ENCODE measurements at places on chromosomes 6 and 20. TPM values are rescaled to one million over a fixed set of nuclear protein-coding genes. Genes with fewer than 3 reads are reported as not detected.

The ARMH2 gene
- total RNA-seq, result 0.68 TPM

The LST1 gene
- 127 TPM for total RNA-seq

- no peak overlapping the region for H3K4me3 ChIP-seq
- no peak overlapping the region for H3K27ac ChIP-seq
- no peaks in the 10 kb centered on the region for H3K27me3 ChIP-seq
- no peak for DNase-seq
- H3K4me1 ChIP-seq, result no peaks in the 10 kb centered on the region
- H3K36me3 ChIP-seq, result no peaks in the 10 kb centered on the region
These were observed 59.1 kb downstream of the LRFN2 start for GRCh38 chr6:40528051-40528450.

DNA sequence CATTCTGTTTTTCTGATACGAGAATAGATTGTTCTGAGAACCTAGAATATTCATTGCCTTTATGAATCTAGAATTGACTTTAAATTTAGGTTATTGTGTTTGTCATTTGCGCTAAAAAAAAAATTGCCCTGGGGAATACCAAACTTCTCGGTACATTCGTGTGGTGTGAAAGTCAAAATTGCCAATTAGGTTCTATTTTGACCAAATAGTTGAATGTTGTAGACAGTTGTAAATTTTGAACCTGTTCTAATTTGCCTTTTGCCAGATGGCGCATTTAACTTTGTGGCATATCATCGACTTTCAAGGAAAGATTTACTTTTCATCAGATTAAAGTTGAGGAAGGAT is 3.0 kb downstream of the WTAP start:
- H3K36me3 ChIP-seq, result no peaks in the 10 kb centered on the region
- no peak overlapping the region for H3K4me3 ChIP-seq
- H3K27ac ChIP-seq, result no peak overlapping the region

The ENPP1 gene
- 3.3 TPM for total RNA-seq

GRCh38 chr20:20632644-20633043 is 79.8 kb downstream of the RALGAPA2 start:
- H3K4me3 ChIP-seq, result no peak overlapping the region
- peaks cover 78% of the 10 kb centered on the region for H3K36me3 ChIP-seq
- H3K27ac ChIP-seq, result no peak overlapping the region
- no peaks in the 10 kb centered on the region for H3K27me3 ChIP-seq
- H3K4me1 ChIP-seq, result no peaks in the 10 kb centered on the region

The GINS1 gene
- total RNA-seq, result 0.92 TPM

The SNX21 gene
- 24.1 TPM for total RNA-seq
